ENCODE measurements at places on chromosomes 6 and 20.
A peak's percentile ranks its signal among the peaks of the same experiment; 100 is the strongest.

DNA sequence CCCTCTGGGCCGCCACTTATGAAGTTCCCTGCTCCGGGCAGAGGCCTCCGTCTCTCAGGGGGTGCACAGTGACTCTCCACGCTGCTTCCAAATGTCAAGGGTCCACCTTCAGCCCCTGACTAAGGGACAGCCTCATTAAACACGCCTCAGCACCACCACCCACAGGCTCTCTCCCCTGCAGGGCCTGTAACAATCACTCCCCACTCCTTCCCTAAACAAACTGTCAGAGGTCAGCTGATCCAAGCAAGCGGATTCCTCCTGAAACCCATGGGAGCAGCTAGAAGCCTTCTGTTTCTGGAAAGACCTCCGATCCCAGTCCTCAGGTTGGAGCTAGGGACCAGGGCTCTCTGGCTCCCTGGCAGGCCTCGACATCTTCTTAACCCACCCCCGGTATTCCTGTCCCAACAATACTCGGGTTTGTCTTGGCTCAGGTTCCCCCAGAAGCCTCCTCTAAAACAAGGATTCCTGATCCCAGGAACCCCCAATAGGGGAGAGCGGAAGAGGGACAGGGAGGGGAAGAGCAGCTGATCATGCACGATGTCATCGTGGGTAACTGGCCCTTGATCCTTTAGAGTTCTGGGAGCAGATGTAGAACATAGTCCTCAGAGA lies 181.0 kb downstream of the ZNF217 start:
- no peak for DNase-seq

- DNase-seq: no peak
These were observed 741.9 kb upstream of the MARCKS start for GRCh38 chr6:113115196-113115595.

- DNase-seq: peak; percentile 53
These were observed 815.5 kb upstream of the SLC35B3 start for GRCh38 chr6:9250852-9251251.

DNA sequence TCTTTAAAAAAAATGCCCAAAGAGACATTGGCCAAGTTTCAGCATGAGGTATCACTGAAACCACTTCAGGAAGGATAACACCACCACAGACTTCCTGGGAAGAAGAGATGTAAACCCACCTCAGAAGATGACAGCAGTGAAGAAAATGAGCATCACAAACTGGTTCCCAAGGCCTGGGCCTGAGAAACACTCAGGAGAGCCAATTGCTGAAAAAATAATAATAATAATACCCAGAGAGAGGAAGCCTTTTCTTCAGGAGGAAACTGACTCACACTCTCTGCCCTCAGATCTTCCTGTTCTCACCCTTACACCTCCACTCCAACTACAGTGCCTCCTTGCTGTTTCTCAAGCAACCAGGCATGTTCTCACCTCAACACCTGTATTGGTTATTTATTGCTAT lies 68.1 kb upstream of the MAFB start:
- no peak for DNase-seq

- DNase-seq: no peak
These were observed 116.1 kb upstream of the INSM1 start for GRCh38 chr20:20251836-20252235.

GRCh38 chr6:157169656-157170055 lies 153.7 kb downstream of the TMEM242 start:
- no peak for DNase-seq

GRCh38 chr6:35015476-35015875 lies 125.7 kb downstream of the TCP11 start:
- DNase-seq: no peak

GRCh38 chr6:39786649-39787048 lies 5.5 kb upstream of the DAAM2 start:
- no peak for DNase-seq

GRCh38 chr6:129454488-129454887 lies 255.5 kb downstream of the ARHGAP18 start:
- no peak for DNase-seq

GRCh38 chr20:4973330-4974097 lies 27.8 kb downstream of the SLC23A2 start:
- no peak for DNase-seq

DNA sequence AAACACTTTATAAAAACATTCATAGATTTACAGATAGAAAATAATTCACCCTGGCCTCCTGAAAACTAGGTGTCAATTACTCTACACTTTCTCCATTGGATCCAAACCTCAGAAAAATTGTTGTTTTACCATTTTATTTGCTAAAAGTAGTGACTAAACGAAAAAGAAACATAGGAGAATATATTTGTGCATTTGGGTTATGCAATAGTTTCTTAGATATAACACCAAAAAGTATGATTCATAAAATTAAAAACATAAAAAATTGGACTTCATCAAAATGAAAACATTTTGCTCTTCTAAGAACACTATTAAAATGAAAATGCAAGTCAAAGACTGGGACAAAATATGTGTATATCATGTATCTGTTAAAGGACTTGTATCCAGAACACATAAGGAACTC lies 671.3 kb downstream of the MAFB start:
- DNase-seq: no peak

DNA sequence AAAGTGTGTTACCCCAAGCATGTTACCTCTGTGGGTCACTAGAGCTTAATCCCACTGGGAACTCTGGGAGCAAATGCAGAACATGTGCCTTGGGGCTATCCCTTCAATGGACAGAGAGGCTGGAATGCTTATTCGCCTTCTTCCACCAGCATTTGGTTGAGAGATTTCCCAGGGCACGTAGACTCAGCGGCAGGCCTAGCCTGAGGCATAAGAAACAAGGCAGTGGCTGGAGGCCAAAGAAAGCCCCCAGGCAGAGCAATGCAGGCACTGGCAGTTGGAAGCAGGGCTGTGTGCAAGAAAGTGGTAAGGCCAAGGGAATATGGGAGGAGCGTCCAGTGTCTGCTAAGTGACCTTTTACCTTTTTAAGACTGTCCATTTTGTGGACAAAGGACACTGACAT lies 114.0 kb upstream of the FLRT3 start:
- DNase-seq: no peak

GRCh38 chr6:32519910-32520258 lies 10.2 kb downstream of the HLA-DRB5 start:
- DNase-seq: no peak

GRCh38 chr6:54697424-54697823 lies 149.1 kb upstream of the FAM83B start:
- no peak for DNase-seq

GRCh38 chr6:157983406-157984119 lies 1.9 kb downstream of the SYNJ2 start:
- no peak for DNase-seq

DNA sequence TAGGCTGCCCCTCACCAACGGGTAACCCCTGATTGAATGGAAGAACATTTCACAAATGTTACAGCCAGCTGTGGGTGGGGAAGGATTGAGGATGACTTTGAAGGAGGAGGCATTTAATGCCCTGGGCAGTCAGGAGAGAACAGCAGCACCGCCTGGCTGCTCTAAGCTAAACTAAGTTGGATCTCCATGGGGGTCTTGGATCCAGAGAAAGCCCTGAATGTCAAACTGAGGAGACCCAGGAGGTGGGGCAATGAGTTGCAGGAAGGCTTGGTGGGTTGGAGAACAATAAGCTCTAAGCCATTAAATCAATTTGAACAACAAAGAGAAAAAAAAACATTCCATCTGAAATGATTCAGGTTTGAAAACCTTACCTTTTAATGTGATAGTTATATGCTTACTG lies 35.4 kb downstream of the TMX4 start:
- no peak for DNase-seq

DNA sequence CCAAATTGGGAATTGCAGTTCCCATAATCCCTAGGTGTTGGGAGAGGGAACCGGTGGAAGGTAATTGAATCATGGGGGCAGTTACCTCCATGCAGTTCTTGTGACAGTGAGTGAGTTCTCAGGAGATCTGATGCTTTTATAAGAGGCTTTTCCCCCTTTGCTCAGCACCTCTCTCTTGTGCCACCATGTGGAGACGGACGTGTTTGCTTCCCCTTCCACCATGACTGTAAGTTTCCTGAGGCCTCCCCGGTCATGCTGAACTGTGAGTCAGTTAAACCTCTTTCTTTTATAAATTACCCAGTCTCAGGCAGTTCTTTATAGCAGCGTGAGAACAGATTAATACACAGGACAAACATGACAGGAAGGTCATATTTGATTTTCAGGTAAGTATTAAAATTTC lies 25.3 kb upstream of the HECA start:
- DNase-seq: peak; percentile 29

DNA sequence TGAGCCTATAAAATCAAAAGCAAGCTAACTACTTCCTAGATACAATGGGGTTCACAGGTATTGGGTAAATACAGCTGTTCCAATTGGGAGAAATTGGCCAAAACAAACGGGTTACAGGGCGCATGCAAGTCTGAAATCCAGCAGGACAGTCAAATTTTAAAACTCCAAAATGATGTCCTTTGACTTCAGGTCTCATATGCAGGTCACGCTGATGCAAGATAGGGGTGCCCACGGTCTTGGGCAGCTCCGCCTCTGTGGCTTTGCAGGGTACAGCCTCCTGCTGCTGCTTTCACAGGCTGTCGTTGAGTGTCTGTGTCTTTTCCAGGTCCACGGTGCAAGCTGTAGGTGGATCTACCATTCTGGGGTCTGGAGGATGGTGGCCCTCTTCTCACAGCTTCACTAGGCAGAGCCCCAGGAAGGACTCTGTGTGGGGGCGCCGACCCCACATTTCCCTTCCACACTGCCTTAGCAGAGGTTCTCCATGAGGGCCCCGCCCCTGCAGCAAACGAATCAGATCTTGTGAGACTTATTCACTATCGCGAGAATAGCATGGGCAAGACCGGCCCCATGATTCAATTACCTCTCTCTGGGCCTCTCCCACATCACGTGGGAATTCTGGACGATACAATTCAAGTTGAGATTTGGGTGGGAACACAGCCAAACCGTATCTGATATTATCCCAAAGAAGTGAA lies 11.9 kb upstream of the SMIM29 start:
- no peak for DNase-seq

DNA sequence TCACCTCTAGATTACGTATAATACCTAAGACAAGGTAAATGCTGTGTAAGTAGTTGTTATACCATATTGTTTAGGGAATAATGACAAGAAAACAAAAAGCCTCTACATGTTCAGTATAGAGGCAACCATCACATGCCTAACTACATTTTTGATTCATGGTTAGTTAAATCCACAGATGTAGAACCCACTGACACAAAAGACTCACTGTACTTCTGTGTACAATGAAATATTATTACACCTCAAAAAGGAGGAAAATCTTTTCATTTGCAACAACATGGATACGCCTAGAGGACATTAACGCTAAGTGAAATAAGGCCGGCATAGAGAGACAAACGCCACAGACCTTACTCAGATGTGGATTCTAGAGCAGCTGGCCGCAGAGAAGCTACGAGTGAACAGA lies 50.5 kb downstream of the NINL start:
- no peak for DNase-seq

- no peak for DNase-seq
These were observed 369.2 kb downstream of the PAX1 start for GRCh38 chr20:22074635-22075034.

- DNase-seq: no peak
These were observed 20.6 kb downstream of the HLA-C start for GRCh38 chr6:31251261-31251660.

DNA sequence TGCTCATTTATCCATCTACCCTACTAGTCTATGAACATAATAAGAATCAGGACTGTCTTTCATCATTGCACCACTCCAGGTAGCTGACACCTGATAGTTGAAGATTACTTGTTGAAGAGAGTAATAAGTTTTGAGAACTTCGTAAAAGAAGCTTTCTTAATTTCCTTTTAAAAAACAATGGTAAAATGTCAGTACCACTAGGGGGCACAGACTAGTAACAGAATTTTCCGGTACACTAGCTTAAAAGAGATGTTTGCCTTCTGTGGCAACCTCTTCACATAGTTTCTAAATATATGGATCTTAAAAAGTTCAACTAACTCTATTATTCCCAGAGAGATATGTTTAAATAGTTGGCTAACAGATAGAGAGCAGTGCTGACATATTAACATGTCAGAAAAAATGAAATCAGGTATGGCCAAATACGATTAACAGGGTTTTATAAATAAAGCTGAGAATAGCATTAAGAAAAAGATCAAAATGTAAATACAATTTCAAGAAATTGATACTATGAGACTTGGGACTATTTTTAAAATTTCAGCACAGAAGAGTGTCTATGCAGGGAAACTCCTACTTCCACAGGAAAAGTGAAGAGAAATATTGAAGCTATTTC lies 5.4 kb upstream of the KCNQ5 start:
- DNase-seq: no peak

DNA sequence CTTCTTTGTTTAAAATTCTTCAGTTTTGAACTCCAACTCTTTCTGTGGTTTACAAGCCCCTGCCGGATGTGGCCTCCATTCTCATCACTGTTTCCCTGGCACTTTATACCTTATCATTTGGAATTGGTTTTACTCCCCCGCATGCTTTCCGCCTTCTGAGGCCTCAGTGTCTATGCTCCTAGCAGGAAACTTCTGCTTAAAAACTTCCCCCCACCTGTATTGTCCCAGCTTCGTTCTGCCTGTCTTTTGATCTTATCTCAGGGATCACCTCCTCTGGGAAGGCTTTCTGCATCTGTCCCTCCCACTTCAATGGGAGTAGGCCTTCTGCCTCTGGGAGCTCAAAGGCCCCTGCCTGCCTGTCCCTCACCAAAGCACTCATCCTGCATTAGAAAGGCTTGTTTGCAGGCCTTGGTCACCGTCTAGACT lies 3.4 kb upstream of the ANGPT4 start:
- DNase-seq: no peak

- DNase-seq: no peak
These were observed 146.0 kb downstream of the PTCHD4 start for GRCh38 chr6:47964969-47965368.

GRCh38 chr20:44083220-44083933 lies 103.6 kb downstream of the JPH2 start:
- no peak for DNase-seq

DNA sequence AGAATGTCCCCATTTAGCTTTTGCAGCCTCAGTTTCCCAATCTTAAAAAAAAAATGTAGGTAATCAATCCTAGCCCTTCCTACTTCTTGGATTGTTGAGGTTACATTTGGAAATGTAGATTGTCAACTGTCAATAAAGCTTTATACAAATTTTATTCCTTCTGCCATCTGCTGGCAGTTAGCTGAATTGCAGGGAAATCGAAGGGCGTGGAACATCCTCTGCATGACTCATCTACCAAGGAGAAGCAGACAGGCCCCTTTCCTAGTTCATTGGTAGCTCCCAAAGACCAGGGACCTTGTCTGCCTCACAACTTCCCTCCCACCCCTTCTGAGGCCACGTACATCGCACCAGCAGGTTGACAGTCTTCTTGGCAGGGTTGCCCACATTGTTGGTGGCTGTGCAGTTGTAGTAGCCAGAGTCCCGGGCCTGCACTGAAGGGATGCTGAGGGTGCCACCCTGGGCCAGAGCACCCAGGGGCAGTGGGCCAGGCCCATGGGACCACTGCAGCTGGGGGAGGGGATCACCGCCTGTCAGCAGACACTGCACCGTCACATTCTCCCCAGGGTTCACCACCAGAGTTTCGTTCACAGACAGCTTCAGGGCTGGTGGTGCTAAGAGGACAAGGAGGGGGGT lies 43.6 kb downstream of the MDGA1 start:
- peak; percentile 30 for DNase-seq

All from endothelial cell (in vitro differentiated cells).